BE2C (cell line): ENCODE measurements at places on chromosomes 2 and 18.

- DNase-seq = no peak
These were observed 64.6 kb downstream of the CD226 start for GRCh38 chr18:69882965-69883668.

DNA sequence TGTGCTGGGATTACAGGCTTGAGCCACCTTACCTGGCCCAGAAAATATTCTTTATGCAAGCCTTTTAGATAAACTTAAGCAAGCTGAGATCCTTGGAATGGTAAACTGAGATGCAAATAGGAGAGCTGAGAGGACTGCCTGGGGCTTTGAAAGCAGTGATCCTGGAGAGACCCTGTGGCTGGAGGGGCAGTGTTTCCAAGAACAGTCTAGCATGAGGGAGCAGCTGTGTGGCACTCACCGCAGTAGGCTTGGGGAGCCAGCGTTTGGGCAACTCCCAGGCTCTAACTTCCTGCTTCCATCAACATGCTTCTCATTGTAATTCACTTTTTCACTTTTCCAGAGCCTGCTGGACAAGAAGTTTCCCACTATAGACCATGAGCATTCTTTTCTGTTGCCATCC lies 144.1 kb upstream of the CELF4 start:
- DNase-seq = no peak

DNA sequence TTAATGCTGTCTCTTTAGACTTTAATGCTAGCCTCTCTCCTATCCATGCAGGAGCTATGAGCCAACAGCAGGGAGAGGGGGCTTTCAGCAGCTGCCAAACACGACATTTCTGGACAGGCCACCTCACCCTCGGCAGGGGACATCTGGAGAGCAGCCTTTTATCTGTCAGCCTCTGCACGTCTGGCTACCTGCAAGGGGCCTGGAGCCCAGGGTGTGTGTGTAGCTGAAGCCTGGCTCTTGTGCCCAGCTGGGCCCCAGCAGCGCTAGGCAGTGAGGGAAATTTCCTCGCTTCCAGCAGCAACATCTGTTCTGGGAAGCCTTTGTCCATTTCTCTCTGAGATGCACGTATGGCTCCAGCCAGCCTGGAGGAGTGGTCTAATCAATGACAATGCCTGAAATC lies 728.7 kb upstream of the ID2 start:
- peak; percentile 79 for DNase-seq

GRCh38 chr18:6682437-6683111 lies 46.9 kb upstream of the ARHGAP28 start:
- no peak for DNase-seq

DNA sequence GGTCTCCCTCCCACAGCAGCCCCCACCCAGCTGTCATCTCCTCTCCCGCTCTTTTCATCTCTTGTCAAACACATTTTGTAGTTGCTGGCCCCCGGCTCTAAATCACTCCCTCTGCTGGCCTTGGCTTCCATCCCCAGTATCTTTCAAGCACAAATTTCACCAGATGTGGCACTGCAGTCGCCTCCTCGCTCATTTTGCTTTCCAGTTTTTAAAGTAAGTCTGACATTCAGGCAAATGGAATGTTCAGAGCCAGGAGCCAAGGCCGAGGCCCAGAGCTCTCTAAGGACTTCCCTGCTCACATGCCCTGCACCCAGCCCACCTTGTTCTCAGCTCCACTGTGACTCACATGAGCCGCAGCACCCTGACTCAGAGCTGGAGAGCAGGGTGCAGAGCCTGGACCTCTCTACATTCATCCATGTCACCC lies 158.4 kb downstream of the GALNT14 start:
- DNase-seq = peak; percentile 40

DNA sequence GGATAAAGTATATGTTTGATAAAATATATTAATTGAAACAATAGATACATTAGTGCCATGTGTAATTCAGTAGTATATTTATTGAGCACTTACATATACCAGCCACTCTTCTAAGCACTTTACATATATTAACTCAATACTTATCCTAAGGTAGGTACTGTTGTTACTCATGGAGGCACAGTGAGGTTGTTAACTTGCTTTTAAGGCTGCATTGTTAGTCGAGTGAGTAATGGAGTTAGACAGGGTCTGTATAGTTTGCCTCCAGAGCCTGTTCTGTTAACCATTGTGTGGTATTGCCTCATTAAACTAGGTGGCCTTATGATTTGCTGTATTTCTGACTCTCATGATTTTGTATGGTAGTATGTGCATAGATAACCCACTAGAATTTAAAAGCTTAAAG lies 44.2 kb downstream of the LCLAT1 start:
- DNase-seq = no peak

- no peak for DNase-seq
These were observed 57.4 kb downstream of the NFATC1 start for GRCh38 chr18:79452991-79453645.

DNA sequence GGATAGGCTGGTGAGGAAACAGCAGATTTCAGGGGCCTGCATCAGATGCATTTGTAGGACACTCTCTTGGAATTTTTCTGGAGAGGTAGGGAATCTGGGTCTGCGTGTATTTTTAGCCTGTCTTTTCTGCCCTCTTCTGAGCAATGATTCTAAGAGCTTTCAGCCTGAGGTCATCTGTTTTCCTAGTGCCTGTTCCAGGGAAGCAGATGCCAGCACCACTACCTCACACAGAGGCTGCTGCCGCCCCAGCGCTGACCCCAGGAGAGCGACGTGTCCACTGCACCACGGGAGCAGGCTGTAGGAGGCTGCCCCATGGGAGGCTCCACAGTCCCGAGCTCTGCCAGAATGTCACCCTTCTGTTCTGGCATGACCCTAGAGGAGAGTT lies 316.5 kb downstream of the CYP26B1 start:
- DNase-seq = no peak

GRCh38 chr2:48530033-48530811 lies at the start of gene STON1:
Gene STON1, plus strand, starts transcription at chr2:48530154. Its CDS starts 50,480 bp downstream, at chr2:48580634.
- peak; percentile 13 for DNase-seq

- no peak for DNase-seq
These were observed 14.9 kb downstream of the IL1B start for GRCh38 chr2:112821682-112822081.
